ENCODE measurements at places on chromosomes 13 and 19.
A peak's percentile ranks its signal among the peaks of the same experiment; 100 is the strongest.

DNA sequence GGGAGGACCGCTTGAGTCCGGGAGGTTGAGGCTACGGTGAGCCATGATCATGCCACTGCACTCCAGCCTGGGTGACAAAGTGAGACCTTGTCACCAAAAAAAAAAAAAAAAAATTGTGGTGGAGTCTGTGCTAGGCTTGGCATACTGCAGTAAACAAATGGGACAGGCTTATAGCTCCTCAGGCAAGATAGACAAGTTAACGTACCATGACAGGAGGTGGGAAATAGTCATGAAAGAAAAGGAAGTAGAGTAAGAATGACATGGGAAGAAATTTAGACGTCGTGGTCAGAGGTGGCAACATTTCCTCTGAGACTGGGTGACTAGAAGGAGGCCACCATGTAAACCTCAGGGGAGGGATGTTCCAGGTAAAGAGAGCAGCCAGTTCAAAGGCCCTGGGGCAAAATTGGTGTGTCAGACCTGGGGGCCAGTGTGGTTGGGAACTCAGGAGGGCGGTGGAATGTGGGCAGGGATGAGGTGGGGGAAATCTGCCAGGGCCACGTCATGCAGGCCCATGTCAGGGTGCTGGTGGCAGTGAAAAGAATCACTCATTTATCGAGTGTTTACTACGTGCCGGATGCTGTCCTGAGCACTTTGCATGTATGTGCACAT lies 5.6 kb downstream of the SNRPA start:
- DNase-seq: peak; percentile 13

GRCh38 chr19:48964205-48965039 lies 687 bp upstream of the FTL start:
- DNase-seq: no peak

- no peak for DNase-seq
Observed at GRCh38 chr13:50586414-50587083, 256.9 kb downstream of the DLEU7 start.

DNA sequence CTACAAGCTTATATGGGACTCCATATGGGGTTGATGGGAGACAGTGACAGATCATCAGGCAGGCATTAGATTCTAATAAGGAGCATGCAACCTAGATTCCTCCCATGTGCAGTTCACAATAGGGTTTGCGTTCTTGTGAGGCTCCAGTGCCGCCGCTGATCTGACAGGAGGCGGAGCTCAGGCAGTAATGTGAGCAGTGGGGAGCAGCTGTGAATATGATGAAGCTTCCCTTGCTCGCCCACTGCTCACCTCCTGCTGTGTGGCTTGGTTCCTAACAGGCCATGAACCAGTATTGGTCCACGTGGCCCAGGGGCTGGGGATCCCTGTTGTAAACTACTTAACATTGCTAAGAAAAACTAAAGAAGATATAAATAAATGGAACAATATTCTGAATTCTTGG lies 378.4 kb downstream of the KCNRG start:
- no peak for DNase-seq

DNA sequence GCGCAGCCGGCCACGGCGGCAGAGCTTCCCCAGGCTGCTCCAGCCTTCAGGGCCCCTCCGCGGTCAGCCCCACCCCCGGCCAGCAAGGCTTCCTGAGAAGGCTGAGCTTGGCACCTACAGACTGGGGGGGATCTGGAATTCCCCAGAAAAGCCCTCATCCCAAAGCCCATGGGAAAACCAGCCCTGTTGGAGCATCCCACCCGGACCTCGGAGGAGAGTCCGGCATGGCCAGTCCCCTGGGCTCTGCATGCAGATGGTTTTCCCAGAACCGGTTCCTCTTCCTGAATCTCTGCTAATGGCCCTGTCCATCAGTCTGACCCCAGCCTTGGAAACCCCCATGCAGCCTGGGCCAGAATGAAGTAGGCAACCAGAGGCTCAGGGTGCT lies 10.3 kb downstream of the RASA3 start:
- peak; percentile 21 for DNase-seq
